ENCODE measurements at places on chromosomes 2 and 18.

GRCh38 chr2:187612857-187613256 lies 58.6 kb upstream of the TFPI start:
- no peak for DNase-seq

GRCh38 chr2:207625014-207625907 lies at the start of gene METTL21A:
Gene METTL21A (minus strand): TSS chr2:207625394. CDS start chr2:207624375, 1,019 bp downstream.
- peak; percentile 45 for DNase-seq

DNA sequence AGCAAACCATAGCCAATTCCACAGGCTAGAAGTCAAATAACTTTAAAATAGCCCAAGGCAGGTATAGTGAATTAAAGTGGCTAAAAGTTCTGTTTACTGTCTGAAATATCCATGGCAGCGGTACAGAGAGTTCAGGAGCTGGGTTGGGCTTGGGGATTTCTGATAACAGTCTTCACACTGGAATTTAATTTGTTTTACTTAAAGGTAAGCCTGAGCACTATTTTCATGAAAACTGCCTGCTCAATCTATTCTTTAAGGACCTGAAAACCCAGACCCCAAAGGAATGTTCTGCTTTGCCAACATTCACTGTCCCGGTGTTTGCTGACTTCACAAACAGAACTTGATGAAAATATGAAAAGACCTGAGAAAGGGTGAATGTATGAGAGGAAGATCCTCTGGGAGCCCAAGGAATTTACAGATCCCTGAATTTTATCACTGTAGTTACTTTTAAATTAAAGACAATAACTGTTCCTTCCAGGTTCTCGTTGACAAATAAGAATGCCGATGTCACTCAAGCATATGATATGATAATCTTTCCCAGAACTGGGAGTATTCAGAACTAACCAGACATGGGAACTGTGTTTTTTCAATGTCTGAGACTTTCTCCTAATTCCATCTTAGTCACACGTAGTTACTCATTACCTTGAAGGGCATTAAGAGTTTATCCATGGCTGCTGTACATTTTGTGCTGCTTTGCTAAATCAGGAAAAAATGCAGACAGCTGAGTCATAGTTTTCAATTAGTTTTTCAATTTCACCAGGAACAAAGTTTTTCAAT lies 28.3 kb upstream of the ITGB6 start:
- DNase-seq: no peak

DNA sequence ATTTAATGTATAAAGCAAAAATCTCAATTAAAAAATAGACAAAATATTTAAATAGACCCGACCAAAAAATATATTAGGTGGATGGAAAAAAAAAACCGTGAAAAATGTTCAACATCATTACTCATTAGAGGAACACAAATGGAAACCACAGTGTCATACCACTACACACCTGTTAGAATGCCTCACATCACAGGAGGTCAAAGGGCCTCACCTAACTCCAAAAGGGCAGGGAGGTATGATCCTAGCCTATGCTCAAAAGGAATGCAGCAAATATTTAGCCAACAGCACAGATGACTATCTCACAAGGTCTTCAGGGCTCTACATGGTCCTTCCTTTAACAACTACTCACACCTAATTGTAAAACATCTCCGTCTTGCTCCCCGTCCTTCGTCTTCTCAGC lies 185.5 kb upstream of the SETBP1 start:
- DNase-seq: no peak

DNA sequence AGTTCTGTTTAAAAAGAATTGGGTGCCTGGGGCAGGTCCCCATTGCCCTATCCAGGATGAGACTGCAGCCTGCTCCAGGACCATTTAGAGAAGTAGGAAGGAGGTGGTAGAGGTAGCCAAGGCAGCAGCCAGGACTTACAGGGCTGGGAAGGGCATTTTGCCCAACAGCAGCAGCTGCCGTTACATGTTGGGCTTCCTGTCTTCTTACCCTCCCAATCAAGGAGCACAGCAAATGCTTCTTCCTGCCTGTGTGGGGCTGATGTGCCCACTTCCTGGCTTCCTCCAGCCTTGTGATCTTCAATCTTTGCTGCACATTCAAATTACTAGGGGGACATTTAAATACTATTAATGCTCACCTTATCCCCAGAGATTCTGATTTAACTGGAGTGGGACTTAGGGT lies 112.0 kb downstream of the QPCT start:
- no peak for DNase-seq

DNA sequence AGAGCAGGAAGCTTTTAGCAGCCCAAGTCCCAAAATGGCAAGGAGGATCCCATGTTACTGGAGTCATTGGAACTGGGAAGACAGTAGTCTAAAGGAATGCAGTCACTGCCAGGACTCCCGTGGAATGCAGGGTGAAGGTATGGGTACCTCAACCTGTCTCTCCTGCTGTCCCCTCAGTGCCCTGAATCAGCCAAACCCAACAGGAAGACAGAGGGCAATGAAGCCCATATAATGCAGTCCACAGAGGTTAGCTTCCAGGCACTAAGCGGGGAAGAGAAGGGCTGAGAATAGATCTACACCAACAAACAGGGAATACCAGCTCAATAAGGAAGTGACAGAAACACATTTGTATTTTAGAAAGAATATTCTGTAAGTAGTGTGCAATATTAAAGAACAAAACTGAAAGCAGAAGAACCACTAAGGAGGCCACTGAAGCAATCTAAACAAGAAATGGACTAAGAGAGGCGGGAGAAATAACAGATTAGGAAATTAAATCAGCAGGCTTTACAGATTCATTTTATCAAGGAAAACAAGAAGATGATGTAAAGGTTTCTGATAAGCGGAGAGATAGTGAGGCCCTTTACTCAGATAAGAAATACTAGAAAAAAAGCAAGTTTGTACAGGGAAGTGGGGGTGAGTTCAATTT lies 8.3 kb downstream of the NEMP2 start:
- no peak for DNase-seq

GRCh38 chr2:40123326-40123725 lies 328.6 kb downstream of the SLC8A1 start:
- DNase-seq: no peak

- DNase-seq: no peak
These were observed 130.6 kb downstream of the LTBP1 start for GRCh38 chr2:33077311-33077710.

Measured in cortex of kidney (tissue), 1 donor.